ENCODE measurements at places on chromosomes 7 and 10. TPM values are rescaled to one million over a fixed set of nuclear protein-coding genes. Genes with fewer than 3 reads are reported as not detected.

Gene FAM204A
- total RNA-seq = 58.4 TPM

Gene PHKG1
- 1.1 TPM for total RNA-seq

Gene OPALIN
- not detected for total RNA-seq

Gene PHYHIPL
- not detected for total RNA-seq

Gene GIMAP8
- 44.4 TPM for total RNA-seq

Gene PVRIG
- not detected for total RNA-seq

Gene DYNC1I1
- total RNA-seq = 1.3 TPM

Gene ELFN1
- total RNA-seq = 1.4 TPM

Gene MKRN1
- total RNA-seq = 112 TPM

Gene NAT16
- total RNA-seq = not detected

Gene COPS6
- 70.6 TPM for total RNA-seq

Gene OR6V1
- total RNA-seq = not detected

Gene C10orf53
- not detected for total RNA-seq

Gene GHRHR
- not detected for total RNA-seq

Data from lower lobe of right lung (tissue), 2 donors.